ENCODE measurements at places on chromosomes 3 and 15.

- DNase-seq, result no peak
Measured at GRCh38 chr15:62209322-62209721, 44.2 kb upstream of the C2CD4B start.

DNA sequence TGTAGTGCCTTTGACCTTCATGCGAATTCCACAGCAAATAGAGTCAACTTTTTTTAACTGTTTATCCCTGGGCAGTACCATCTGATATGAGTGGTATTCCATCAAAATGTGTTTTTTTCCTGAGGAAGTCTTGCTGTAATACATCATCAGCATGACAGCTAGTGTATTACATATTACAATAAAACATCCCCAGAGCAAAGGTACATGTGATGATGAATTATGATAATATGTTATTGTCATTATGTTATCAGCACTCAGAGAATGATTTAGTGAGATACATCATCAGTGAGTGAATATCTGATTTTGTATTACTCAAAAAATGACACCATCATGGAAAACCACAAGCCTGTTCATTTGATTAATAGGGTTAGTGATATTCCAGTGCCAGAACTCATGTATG, 69.7 kb upstream of the ARL6 start:
- DNase-seq, result no peak

DNA sequence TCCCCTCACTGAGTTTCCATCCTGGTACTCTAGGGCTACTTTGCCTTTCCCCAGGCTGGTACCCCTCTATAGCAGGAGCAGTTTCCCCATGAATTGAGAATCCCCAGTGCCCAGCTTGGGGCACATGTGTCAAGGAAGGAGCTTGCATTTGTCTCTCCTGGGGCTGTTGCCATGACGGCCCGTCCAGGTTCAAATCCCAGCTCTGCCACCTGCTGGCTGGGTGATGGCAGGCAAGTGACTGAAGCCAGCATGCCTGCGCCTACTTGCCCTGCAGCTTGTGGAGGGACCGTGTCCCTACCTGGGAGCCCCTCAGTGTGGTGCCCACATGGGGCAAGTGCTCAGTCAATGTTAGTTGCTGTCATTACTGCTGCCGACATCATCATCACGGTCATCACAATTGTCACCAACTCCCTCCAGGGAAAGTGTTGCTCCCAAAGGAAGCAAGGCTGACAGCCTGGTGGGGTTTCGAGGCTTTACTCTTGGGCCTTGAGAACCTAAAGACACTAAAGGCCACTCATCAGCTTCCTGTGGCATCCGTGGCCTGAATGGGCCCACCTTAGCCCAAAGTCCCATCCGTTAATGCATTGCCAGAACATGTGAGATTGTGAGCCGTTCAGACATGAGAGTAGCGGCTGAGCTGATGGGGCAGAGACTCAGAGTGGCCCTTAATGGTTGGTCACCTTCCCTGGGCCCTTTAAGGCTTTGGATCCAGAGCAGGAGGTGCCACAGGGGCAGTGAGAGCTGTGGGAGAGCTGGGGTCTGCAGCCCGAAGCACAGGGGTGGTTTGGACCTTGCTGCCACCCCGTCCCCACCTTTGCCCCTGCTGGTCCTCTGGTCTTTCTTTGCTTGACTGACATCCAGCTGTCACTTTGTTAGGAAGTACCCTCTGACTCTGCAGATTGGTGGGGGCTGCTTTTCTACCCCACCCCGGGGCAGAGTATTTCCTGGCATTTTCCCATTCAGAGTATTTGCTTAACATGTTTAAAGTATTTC, 144.4 kb downstream of the DNAJB8 start:
- peak; percentile 27 for DNase-seq

DNA sequence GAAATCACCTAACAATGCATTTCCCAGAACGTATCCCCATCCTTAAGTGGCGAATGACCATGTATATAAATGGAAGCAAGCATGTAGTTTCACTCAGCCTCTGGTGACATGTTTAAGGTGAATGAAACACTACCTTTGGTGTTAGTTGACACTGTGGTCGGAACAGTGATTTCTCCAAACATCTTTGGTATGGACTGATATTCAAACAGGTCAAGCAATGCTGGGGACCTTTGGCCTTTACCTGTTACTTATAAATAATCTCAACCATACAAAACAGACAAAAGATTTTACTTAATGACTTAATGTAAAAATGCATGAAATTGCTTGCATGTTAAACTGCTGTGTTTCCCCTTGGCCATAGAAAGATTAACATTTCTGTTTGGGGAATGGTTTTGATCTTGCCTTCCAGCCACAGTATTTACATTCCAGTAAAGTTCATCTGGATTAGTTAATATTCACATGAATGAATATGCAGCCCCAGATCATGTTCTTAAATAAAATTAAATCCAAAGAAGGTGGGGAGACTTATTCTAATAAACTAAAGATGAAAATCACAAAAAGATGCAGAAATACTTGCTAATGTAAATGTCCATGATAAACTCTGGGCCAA, 74.4 kb upstream of the HES1 start:
- DNase-seq, result no peak

DNA sequence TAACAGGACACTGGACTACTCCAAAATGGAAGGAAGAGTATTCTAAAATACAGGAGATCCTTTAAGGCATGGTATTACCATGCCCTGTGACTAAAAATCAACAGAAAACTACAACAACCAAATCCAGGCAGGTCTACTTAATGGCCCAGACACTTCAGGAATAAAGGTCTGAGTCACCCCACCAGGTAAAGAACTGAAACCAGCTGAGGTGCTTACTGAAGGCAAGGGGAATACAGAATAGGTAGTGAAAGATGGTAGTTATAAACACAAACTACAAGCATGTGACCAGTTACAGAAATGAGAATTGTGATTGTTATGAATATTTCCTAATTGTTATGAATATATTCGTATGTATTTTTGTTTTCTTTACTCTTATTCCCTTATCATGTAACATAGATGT, 13.4 kb downstream of the IFT57 start:
- no peak for DNase-seq
